ENCODE measurements at places on chromosomes 6 and 20.

DNA sequence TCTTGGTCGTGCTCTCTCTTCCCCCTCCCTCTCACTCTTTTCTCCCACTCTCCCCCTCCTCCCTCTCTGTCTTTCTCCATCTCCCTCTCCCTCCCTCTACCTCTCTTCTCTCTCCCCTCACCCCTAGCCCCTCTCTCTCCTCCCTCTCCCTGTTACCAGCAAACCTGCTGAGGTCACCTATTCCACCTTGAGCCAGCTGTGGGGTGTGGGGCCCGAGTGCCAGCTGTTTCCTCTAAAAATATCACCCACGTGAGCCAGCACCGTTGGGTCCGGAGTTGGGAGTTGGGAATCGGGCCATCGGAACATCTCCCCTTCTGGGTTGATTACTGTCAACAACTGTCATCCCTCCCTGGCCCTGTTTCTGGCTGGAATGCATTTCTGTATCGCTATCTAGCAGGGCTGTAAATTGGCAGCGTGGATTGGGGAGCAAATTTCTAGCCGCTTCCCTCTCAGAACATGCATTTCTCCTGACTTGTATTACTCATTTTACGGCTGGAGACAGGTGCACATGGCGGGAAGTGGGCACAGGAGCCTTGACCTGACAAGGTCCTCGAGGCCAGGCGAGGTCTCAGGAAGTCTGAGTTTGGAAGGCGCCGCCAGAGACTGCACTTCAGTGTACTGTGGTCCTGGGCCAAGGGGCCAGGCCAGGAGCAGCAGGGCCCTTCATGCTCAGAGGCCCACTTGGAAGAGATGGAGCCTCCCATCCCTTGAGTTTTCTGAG lies 165.3 kb downstream of the CDH4 start:
- no peak for DNase-seq

DNA sequence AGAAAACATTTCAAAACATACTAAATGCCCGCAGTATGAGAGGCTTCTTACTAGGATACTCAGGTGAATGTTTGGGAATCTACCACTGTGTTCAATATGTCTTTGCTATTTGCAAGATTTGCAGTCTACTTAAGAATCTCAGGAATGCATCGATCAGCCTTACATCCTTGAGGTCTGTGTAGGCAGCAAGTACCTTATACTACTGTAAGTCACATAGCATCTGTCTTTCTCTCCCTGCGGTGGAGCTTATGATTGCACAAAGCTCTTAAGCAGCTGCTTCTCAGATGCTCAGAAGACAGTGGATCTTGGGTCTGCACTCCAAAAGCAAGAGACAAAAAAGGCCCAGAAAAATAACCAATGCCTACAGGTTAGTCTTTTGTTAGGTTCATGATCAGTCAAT lies 21.4 kb downstream of the PCSK2 start:
- no peak for DNase-seq

- DNase-seq = no peak
Measured at GRCh38 chr20:36036688-36037087, 68.3 kb downstream of the CNBD2 start.

GRCh38 chr6:118935978-118936703 lies 1.2 kb upstream of the MCM9 start:
- DNase-seq = no peak

GRCh38 chr6:34671801-34672656 lies 24.5 kb downstream of the ILRUN start:
- DNase-seq = no peak

DNA sequence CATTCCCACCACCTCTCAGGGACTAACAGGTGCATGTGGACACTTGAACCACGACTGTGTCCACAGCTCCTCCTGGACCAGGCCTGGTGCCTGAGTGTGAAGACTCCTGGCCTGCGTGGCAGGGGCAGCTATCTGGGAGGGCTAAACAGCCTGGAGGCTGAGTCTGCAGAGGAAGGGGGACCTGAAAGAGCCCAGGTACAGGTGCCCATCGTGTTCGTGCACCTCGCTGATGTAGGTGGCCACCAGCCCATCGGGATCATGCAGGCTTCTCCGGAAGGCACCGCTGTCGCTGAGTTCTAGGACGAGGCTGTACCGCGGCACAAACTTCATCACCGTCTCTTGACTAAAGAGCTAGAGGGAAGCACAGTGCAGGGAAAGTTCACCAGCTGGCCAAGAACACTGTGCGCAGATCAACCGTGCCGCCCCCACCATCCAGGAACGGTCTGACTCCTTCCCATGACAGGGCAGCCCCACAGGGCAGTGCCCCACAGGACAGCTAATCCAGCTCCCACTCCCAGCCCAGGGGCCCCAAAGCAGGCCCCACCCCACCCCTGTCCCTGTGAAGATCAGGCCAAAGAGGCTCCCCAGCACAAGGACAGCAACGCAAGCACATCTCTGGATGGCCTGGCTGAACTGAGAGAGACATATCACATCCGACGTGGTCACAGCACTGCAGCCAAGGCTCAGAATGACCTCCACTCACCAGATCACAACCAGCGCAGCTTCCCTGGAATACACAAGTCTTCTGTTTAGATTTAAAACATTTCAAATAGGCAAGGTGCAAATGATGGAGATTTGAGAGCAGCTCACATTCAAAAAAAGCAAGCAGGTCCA lies 14.8 kb downstream of the CST7 start:
- DNase-seq = no peak

DNA sequence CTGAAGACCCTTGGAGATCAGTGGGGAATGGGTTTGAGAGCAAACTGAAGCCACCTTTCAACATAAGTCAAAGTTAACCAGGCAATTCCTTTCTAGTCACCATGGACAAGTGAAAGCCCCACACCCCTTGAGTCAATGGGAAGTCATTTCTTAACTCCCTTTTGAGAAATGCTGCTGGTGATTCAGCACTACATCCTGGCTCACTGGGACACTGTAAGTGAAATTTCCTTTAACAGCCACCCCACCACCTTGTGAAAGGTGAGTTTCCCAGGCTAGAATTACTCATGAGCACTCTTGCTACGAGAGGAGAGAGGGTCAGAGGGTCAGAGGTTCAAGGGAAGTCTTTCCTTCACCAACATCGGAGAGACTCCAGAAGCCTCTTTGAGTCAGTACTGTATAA lies 93.3 kb upstream of the MARCKS start:
- DNase-seq = no peak

DNA sequence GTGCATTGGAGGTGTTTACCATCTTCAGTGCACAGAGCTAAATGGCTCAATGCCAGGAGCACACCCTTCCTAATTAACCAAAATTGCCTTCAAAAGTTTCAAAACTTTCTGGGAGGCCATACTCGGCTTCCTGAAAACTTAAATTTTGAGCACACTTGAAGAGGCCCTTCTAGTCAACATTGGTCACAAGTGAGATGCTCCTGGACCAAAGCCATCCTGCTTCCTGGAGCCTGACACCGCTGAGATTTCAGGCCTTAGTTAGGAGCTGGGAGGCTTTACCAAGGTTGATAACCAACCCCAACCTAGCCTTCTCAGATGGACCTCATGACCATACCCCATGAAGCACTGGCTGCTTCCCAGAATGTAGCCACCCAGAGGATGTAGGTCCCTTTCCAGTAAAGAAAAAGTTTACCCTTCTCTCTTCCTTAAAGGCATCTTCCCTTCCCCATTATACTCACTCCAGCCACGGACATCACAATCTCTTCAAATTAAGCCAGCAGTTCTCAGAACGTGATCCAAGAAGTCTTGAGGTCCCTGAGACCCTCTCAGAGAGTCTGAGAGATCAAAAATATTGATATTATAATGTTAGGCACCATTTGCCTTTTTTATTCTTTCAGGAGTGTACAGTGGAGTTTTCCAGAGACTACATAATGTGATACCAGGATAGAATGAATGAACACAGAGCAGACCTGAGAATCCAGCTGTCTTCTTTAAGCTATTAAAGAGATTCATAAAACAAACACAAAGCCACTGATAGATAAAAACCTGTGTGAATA lies 32.8 kb upstream of the SPTLC3 start:
- no peak for DNase-seq

DNA sequence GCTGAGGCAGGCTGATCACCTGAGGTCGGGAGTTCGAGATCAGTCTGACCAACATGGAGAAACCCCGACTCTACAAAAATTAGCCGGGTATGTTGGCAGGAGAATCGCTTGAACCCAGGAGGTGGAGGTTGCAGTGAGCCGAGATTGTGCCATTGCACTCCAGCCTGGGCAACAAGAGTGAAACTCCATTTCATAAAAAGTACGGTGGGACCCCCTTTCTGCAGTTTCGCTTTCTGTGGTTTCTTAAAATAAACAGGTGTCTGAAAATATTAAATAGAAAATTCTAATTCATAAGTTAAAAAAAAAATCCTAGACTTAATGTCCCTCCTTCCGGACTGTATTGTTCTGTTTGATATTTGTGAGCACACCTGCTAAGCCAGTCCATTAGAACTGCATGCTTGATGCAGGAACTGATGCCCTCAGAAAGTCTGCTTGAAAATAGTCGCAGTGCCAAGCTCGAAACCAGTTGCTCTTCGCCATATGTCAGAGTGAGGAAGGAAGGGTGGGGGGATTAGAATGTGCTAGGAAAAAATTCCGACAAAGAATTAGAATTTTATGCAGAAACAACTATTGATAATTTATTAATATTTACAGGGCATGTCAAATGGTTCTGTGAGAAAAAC lies 85.9 kb downstream of the JARID2 start:
- DNase-seq = no peak
